ENCODE measurements at places on chromosomes 16 and 17. TPM values are rescaled to one million over a fixed set of nuclear protein-coding genes. Genes with fewer than 3 reads are reported as not detected.

Gene PGS1
- total RNA-seq: 67.1 TPM

GRCh38 chr17:82931699-82932517 is 92.1 kb upstream of the ZNF750 start:
- DNase-seq: no peak

DNA sequence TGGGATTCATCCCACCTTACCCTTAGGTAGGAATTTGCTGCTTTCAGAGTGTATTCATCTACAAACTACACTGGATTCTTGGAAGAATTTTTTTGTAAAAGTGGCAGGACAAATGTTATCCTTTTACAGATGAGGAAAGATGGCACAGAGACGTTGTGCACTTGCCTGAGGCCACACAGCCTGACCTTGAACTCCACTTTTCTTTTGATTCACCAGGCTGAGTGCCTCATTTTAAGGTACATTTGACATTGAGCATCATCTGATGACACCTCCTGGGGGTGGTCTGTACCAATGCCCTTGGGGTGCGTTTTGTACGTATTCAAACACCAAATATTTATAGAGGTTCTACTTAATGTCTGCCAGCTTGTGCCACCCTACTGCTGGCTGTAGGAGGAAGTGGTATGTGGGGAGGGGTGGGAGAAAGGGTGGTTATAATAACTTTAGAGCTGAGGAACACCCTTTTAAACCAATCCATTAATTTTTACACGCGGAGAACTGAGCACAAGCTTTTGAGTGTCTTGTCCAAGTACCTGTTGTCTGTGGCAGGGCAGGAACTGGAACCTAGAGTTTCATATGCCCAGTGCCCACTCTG is 29.1 kb downstream of the HS3ST3B1 start:
- no peak for DNase-seq

DNA sequence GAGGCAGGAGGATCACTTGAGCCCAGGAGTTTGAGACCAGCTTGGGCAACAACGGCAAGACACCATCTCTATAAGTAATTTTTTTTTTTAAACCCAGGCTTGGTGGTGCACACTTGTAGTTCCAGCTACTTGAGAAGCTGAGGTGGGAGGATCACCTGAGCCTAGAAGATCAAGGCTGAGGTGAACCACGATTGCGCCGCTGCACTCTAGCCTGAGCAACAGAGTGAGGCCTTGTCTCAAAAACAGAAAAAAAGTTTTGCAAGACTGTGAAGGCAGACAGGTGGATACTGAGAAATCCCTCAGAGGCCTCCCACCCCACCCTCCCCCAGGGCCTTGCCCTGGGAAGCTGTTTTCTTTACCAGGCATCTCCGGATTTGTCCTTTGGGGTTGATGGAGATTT is 125.4 kb downstream of the MGAT5B start:
- no peak for DNase-seq

- DNase-seq: no peak
Measured at GRCh38 chr17:16439811-16440351, 24.5 kb downstream of the TRPV2 start.

DNA sequence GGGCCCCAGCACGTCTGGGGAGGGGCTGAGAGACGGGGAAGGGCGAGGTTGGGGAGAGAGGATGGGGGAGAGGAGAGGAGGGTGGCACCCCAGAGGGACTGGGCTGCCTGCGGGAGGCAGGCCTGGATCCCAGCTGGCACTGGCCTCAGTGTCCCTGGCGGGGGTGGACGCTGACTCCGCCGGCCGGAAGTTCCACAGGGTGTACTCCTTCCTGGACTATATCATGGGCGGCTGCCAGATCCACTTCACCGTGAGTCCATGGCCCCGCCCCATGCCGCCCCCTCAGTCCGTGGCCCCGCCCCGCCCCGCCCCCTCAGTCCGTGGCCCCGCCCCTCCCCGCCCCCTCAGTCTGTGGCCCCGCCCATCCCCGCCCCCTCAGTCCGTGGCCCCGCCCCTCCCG is 11.3 kb downstream of the CPNE7 start:
- no peak for DNase-seq

GRCh38 chr16:70453117-70453891 is 1.1 kb upstream of the FCSK start:
- DNase-seq: no peak

DNA sequence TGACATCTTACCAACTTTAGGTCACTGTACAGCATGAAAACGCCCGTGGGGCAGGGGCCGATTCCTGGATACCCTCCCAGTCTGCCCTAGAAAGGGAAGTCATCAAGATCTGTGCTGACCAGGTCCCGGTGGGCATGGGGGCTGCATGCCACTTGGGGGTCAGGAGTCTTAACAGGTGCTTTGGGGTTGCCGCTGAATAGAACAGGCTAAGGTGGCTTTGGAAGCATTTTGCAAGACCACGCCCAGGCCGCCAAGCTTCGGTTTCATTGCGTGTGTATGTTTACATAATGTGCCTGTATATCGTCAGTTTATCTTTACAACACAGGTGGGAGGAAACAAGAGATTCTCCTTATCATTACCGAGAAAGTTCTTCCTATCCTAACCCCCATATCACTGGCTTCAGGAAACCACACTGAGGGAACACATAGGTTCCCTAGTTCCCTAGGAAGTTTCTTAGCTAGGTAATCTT is 13.3 kb upstream of the USP36 start:
- DNase-seq: no peak
